Glomerular endothelial cell (primary cell): ENCODE measurements at places on chromosomes 11 and 22.

DNA sequence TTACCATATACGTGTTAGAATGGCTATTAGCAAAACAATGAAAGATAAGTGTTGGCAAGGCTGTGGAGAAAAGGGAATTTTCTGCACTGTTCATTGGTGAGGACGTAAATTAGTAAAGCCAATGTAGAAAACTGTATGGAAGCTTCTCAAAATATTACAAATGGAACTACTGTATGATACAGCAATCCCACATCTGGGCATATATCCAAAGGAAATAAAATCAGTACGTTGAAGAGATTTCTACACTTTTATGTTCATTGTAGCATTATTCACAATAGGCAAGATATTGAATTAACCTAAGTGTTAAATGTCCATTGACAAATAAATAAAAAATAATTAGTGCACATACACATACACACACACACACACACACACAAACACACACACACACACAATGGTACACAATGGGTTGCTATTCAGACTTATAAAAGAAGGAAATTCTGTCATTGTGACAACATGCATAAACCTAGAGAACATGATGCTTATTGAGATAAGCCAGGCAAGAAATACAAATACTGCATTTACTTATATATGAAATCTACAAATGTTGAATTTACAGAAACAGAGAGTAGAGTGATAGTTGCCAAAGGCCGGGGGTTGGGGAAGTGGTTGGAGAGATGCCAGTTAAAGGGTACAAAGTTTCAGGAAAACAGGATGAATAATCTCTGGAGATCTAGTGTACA is 565.8 kb upstream of the LRRC4C start:
- DNase-seq, result no peak

DNA sequence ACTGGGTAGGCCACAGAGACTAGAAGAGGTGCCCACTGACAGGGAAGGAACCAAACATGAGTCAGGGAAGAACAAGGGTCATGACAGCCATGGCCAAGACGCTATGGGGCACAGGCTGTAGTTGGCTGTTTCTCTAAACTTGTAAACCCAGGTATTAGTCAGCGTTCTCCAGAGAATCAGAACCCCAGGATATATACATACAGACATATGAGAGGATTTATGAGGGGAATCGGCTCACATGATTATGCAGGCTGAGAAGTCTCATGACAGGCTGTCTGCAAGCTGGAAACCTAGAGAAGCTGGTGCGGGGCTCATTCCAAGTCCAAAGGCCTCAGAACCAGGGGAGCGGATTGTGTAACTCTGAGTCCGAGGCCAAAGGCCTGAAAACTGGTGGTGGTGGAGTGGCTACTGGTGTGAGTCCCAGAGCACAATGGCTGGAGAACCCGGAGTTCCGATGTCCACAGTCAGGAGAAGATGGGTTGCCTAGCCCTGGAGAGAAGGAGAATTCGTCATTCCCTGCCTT is 29.7 kb upstream of the CD81 start:
- DNase-seq, result no peak

DNA sequence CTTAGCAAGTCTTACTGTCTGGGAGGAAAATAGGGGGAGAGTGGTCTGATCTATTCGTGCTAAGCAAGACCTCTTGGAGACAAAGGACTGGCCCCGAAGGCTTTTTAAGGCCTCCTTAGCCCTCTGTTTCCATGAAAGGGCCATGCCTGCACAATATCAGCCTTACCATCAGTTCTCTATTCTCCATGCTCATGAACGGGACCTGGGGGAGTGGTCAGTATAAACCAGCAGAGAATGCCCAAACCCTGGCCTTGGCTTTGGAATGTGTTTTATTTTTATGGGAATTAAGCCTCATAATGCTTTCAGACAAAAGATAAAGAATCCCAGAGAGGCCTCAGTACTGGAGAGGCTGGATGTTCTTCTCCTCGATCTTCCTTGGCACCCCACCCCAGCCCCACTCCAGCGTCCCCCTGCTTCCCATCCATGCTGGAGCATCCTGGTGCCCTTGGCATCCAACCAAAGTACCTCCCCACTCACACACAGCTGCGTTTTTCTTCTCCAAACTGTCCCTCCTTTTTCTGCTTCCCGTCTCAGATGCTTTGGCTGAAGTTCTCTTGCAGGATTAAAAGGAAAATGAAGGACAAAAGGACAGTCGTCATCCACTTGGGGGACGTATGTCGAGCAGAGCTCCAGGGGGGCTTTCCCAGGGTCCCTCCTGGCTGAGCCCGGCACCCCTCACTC is 18.6 kb downstream of the FXYD6 start:
- no peak for DNase-seq

DNA sequence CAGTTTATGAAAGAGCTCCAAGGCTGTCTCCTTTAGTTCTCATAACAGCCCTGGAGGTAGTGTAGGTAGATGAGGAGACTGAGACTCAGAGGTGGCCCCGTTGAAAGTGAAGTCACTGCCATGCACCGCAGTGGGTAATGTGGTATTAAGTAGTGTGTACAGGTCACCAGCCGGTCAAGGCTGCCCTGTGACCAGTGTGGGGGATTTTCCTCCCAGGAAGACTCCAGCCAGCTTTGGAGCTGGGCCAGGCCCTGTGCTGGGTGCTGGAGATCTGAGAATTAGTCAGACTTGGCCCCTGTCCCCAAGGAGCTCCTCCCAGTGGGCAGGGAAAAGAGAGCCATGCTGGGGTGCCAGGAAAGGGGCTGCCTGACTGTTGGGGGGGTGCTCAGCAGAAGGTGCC is 5.3 kb downstream of the OMP start:
- DNase-seq, result no peak

GRCh38 chr11:43145653-43146052 is 166.1 kb upstream of the API5 start:
- DNase-seq, result no peak

DNA sequence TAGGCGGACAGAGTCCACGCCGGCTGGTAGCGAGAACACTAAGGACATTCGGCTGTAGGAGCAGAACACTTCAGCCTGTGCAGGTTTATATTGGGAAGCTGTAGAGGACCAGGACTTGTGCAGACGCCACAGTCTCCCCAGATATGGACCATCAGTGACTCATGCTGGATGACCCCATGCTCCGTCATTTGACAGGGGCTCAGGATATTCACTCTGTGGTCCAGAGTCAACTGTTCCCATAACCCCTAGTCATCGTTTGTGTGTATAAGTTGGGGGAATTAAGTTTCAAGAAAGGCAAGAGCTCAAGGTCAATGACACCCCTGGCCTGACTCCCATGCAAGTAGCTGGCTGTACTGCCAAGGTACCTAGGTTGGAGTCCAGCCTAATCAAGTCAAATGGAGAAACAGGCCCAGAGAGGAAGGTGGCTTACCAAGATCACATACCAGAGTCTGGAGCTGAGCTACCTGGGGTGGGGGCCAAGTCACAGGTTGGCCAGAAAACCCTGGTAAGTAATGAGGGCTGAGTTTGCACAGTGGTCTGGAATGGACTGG is 17.2 kb downstream of the P2RY2 start:
- DNase-seq, result no peak
